Activated CD4-positive, alpha-beta T cell treated with anti-CD3 and anti-CD28 coated beads, Interleukin-2, Interleukin-6, amounts not matched to agents 100 ng/mL and 50 ng/mL, durations not matched to agents 16 hours and 8 hours (primary cell): ENCODE measurements at places on chromosomes 13 and 19.

- DNase-seq, result no peak
These were observed 190.6 kb upstream of the NBEA start for GRCh38 chr13:34751492-34751891.

- no peak for DNase-seq
These were observed 201.9 kb upstream of the SOX1 start for GRCh38 chr13:111865046-111865445.

- no peak for DNase-seq
These were observed 178.2 kb downstream of the NDFIP2 start for GRCh38 chr13:79659121-79659521.

DNA sequence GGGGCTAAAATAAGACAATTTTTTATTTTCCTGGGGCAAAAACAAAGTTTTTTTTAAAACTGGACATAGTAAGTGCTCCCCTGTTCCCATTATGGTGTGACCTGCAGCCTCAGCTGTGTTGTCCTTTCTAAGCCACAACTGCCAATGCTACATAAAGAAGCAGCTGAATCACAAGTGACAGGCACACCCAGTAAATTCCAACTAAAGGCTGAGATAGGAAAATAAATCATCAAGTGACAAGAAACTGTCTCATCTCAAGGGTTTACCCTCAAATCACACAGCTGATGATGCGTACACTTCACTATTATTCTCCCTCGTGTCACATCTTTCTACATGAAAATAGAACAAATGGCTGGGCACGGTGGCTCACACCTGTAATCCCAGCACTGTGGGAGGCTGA, 28.7 kb downstream of the STK24 start:
- no peak for DNase-seq

- DNase-seq, result no peak
These were observed 523.4 kb downstream of the FGF9 start for GRCh38 chr13:22194106-22194805.

- no peak for DNase-seq
These were observed 195.8 kb downstream of the RAP2A start for GRCh38 chr13:97629601-97630272.

DNA sequence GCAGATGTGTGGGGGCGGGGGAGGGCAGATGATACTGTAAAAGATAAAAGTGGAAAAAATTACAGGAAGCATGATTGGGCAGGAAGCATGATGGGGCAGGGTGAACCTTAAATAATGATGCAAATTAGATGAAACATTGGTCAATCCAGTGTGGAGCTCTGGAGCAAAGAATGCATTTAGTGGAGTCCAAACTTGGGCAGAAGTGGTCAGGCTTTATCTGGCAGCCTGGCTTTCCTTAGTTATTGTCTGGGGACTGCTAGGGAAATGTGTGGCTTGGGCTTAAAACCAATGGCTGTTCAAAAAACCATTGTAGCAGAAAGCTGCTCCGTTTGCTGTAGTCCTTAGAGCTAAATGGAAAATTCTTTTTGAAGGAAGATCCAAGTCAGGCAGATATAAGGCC, 1077.3 kb upstream of the MIR17HG start:
- DNase-seq, result no peak

- no peak for DNase-seq
These were observed 55.1 kb downstream of the RGCC start for GRCh38 chr13:41512441-41512840.

DNA sequence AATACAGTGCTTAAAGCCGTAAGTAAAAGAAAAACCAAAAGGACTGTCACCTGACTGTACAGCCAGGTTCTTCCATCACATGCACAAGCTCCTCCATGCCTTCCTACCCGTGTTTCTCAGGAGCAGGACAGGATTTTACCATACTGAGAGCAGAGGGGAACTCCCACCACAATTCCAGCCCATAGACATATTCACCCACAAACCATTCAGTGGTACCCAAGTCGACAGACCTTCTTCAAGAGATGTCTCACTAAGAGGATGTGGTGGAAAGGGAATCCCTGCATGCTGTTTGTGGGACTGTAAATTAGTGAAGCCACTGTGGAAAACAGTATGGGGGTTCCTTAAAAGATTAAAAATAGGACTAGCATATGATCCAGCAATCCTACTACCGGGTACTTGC, 66.9 kb upstream of the DOCK9 start:
- no peak for DNase-seq

DNA sequence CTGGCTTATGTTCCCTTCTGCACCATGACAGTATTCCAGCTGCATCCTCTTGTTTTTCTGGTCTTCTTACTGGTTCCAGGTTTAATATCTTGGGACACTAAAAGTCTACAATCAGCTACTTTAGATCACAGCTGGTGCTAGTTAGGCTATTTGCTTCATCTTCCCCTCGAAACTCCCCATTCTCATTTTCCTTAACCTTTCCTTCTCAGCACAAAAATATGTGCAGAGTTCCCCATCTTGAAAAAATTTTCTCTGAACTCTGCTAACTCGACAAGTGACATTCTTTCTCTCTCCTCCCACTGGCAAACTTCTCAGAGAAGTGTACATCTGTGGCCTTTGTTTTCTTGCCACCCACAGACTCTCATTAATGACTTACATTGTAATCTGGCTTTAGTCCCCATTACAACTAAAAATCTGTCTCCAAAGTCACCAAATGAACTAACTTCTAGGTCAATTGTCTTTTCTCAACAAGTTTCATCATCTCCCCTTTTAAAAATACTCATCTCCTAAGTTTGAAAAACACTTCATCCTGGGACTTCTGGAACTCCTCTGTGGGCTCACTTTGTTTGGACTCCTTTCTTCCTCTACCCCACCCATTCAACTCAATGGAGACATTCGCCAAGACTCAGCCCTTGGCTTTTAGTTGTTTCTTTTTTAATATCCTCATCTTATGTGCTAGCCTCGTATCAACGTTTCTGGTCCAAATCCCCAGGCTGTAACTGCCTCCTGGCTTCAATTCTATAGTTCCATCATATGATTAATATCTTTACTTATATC, 7.1 kb upstream of the KL start:
- DNase-seq, result no peak

DNA sequence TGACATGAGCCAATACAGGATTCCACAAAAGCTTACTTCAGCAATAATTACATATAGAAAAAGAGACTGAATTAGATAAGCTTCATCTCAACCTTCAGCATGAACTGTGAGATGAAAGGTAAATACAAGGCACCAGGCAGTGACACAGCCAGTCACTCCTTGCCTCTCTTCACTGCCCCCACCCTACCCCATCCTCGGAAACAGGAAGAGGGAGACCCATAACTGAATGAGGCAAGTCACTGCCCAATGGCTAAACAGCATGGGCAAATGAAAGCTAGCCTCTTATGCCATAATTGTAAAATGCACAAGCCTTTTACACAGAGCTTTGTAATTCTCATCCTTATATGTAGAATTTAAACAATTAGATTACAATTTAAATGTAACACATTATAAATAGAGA, 1.7 kb downstream of the ZNF160 start:
- peak; percentile 5 for DNase-seq

- no peak for DNase-seq
These were observed 329.8 kb upstream of the GPC6 start for GRCh38 chr13:92896842-92897241.

DNA sequence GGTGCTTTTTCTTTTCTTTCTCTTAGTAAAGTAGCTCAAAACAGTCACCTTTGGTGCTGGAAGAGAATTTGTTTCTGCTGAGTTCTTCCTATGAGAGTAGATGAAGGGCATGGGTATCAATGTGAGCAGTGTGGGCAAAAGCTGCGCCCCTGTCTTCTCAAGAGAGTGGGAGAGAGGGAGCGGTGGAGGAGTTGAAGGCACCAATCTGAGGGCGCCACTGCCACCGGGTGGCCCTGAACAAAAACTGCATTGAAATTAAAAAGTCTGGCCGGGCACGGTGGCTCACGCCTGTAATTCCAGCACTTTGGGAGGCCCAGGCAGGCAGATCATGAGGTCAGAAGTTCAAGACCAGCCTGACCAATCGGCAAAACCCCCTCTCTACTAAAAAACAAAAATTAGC, 28.7 kb upstream of the EPHX3 start:
- DNase-seq, result no peak

DNA sequence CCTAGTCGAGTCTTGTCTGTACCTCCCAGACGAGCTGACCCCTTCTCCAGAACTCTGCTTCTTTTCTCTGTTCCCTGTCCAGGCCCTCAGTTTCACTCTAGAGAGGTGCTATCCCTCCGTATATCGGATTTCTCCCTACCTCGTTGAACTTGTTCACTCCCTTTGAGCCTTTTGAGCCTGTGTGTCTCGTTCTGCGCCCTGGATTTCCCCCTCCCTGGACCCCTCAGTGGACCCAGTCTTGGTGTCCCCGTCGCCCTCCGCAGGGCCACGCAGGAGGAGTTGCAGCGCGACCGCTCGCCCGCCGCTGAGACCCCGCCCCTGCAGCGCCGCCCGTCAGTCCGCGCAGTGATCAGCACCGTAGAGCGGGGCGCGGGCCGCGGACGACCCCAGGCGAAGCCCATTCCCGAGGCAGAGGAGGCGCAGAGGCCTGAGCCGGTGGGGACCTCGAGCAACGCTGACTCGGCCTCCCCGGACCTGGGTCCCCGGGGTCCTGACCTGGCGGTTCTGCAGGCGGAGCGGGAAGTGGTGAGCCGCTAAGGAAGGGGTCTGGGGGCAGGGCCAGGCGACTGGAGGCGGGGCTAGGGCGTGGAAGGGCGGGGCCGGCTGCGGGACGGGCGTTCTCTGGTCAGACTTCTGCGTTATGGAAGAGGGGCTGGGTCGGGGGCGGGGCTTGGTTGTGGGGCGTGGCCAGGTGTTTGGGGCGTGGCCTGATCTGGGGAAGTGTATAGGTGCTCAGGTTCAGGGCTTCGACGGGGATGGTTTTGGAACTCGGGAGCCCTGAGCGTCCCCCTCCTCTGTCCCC, 5.5 kb downstream of the EPS8L1 start:
- peak; percentile 92 for DNase-seq

DNA sequence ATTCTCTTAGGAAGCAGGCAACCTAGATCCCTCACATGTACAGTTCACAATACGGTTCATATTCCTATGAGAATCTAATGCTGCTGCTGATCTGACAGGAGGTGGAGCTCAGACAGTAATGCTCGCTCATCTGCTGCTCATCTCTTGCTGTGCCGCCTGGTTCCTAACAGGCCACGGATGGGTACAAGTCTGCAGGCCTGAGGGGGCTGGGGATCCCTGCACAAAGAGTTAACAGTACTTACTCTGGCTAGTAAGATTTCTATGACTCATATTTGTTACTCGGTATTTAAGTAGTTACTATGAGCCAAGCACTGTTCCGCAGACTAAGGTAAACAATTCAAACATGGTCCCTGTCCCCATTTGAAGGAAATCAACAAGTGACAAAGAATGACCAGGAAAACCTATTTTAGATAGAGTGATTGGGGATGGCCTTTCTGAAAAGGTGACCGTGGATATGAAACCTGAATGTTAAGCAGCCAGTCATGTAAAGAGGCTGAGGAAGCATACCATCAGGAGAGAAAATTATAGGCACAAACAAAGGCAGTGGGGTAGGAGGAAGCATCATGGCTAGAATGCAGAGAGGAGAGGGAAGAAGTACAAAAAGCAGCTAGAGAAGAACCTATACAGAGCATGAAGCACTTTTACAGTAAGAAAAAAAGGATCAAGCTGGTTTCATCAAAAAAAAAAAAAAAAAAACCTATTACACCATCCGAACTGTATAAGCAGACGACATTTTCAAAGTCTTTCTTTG, 20.6 kb upstream of the WBP4 start:
- DNase-seq, result no peak

DNA sequence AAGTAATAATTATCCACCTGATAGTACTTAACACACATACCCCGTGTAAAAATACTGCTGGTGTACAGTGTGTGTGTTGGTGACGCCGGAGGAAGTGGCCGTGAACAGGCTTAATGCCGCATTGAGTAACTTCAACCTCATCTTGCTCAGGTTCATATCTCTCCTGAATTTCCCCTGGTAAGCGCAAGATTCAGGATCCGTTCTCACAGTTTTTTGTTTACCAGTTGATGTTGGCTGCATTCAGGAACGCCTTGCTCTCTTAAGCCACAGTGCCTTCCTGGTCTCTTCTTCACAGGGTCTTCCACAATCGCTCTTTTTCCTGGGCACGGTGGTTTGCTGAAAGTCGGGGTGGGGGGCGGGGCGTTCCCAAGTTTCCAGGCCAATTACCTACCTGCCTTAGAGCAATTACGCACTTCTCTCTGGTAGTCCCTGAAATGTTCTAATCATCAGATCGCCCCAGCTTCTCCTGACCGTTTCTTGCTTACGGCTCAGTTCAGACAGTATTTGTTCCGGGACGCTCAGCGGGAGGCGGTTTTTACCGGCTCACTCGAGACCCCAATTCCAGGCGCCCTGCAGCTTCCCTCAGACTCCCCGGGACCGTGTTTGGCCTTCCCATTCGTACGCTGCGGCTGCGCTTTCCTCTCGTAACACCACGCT, 706 bp upstream of the DNAJC3 start:
- DNase-seq, result peak; percentile 35

DNA sequence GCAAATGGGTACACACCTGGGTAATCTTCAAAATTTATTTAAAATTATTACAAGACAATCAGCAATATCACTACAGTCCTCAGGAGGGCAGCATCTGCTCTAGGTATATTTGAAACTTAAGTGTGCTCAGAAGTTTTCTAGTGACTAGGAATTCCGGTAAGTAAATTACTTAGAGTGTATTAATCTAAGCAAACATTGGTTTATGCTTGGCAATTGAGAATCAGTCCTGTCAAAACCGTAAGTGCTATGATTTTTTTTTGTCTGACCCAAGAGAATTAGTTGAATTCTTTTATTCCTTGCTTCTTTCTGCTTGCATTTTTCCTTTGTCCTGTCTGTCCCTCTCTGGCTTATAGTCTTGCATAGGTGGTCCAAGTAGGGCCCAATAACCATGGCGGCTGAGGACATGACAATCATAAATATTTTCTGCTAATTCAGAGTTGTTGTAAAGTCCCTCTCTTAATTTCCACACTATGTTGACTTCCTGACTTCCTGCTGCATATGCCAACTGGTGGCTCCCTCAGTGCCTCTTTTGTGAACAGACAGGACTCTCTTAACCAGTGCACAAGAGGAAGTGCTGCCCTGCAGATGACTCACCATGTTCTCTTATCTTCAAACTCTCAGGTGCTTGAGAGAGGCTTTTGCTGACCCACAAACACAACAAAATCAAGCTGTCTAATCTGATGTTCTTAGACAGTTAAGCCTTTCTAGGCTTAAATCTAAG, 82.2 kb downstream of the SLAIN1 start:
- peak; percentile 42 for DNase-seq

DNA sequence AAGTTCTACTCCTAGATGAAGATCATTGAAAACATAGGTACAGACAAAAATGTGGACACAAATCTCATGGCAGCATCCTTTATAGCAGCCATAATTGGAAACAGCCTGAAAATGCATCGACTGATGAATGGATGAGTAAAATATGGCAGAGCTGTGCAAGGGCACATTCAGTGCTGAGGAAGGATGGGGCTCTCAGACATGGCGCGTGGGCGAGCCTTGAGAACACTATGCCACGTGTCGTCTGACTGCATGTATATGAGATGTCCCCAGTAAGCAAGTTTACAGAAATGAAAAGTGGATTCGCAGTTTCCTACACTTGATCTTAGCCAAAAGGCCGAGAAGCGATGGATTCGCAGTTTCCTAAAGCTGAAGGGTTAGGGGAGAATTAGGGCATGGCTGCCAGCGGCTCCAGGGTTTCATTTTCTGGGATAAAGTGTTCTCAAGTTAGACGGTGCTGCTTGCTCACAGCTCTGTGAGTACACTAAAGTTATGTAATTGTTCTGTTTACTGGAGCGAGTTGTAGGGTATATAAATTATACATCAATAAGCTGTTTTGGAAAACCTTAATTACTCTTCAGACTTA, 78.0 kb downstream of the RAB20 start:
- DNase-seq, result no peak
